GM18507 (cell line): ENCODE measurements at places on chromosomes 16 and 17.

GRCh38 chr16:49855822-49856671, at the start of gene ZNF423:
Gene ZNF423, minus strand, starts transcription at chr16:49856112. Its CDS starts 338 bp downstream, at chr16:49855774.
- no peak for DNase-seq

GRCh38 chr16:17203424-17203823, 267.3 kb downstream of the XYLT1 start:
- DNase-seq: no peak

GRCh38 chr17:17359271-17359670, 56.1 kb downstream of the NT5M start:
- no peak for DNase-seq

- DNase-seq: no peak
Measured at GRCh38 chr17:75695141-75695829, 26.0 kb upstream of the ITGB4 start.

- no peak for DNase-seq
Measured at GRCh38 chr16:10097271-10097670, 85.0 kb downstream of the GRIN2A start.

DNA sequence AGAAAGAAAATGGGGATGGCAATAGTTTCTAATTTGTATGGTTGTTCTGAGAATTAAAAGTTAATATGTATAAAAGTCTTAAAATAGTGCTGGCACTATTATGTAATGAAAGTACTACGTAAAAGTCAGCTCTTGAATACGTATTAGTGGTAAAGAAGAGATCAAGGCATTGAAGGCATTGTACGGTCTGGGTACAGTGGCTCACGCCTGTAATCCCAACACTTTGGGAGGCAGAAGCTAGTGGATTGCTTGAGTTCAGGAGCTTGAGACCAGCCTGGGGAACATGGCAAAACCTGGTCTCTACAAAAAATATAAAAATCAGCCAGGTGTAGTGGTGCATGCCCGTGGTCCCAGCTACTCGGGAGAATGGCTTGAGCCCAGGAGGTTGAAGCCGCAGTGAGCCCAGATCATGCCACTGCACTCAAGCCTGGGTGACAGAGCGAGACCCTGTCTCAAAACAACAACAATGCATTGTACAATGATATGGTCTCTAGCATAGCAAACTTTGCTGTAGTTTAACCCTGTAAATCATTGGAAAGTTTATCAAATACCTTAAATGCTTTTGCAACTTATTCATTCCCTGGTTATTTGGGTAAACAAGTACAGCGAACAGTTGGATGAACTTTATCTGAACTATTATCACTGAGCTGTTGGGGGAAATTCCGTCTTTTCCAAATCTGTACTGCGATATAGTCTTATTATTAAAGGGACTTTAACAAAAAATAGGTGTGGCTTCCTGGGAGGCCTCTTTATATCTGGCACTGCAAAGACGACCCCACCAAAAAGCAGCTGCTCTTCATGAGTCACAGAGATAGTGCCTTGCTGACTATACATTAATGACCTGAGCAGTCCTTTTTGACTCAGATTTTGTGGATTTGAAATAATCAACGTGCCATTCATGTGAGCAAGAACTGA, 73.6 kb downstream of the GPRC5B start:
- DNase-seq: no peak

- DNase-seq: no peak
Measured at GRCh38 chr16:27685807-27686206, 135.9 kb downstream of the KATNIP start.

DNA sequence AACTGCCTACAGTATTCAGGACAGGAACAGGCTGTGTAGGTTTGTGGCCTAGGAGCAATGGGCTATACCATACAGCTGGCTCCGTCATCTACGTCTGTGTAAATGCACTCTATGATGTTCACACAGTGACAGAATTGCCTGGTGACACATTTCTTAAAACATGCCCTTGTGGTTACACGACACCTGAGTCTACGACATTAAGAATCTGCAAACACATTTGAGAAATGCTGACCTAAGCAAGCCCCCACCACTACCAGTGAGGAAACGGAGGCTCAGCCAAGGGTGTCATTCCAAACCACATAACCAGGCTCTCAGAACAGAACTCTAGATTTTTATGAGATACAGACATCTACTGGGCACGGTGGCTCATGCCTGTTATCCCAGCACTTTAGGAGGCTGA, 23.5 kb downstream of the USP36 start:
- DNase-seq: no peak

DNA sequence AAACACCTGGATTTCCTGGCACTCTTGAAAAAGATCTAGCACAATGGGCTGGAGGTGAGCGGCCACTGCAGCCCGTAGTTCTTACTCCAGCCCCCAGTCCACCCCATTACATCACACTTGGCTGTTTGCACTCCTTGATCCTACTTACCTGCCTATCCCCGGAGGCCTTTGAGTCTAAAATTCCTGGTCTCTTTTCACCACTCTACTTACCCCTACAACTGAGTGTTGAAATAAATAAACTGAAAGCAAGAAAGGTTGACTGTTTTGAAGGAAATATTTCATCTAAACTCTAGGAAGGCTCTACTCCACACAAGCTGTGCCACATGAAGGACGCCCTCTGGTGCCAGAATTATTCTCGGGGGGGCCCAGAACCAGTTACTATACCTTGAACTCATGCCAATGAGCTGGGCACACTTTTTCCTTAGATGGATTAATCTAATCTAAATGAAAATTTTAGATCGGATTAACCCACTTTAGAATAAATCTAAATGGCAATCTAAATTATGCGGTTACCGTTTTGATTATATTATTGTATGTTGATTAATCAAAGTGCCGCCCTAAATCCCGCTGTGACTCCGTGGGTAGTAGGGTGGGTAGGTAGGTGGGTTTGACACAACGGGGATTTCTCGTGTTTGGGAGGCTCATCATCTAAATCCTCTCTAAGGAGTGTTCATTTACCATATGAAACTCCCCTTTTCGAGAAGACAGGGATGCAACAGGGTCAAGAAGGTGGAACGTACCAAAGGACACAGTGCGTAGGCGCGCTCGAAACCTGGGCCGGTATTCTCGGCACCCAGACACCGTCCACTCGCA, 651 bp upstream of the EIF1 start:
- no peak for DNase-seq

DNA sequence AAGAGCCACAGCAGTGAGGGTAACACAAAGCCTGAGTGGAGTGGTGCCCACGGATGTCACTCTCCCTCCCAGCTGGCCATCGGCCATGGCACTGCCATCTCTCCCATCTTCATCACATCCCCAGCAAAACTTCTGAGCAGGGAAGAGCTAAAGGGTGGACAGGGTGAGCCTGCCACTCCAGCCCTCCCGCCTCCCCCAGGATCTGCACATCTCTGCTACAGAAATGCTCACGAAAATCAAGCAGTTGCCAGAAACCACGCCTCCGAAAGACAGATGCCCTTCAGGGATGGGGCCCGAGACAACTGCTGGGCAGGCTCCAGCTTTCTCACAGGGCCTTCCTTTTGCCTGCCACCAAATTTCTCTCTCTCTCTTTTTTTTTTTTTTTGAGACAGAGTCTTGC, 3.6 kb downstream of the GRIN2C start:
- no peak for DNase-seq

GRCh38 chr16:70520612-70521297, 2.6 kb downstream of the COG4 start:
- DNase-seq: no peak

DNA sequence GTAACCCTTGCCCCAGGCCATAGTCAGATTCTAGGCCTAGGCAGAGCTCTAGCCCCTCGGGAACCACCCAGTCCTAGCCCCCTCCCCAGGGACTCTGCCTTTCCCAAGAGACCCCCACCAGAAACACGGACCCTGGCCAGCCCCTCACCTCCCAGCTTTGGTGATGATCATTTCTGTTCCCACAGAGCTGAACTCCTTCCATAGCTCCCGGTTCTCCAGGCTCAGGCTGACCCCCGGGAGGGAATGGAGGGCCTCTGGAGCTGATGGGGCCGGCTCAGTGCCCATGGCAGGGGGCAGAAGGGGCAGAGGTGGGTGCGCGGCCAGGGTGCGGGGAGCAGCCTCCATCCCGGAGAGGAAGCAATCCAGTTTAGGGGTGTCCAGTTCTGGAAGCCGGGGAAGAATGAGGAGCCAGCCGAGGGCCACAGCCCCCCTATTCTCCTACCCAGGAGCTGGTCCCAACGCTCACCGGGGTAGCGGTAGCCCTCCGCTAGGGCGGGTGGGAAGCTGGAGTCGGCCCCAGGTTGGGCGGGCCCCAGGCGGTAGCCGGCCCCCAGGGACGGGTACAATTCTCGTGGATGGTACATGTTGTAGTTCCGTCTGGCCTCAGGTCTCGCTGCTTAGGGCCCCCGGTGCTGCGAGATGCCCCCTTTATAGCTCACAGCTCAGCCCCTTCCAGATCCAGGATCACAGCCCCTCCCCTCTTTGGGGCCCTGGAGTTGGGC, 953 bp downstream of the TBX6 start:
- no peak for DNase-seq

- DNase-seq: no peak
Measured at GRCh38 chr17:72346306-72346705, 225.5 kb downstream of the SOX9 start.

DNA sequence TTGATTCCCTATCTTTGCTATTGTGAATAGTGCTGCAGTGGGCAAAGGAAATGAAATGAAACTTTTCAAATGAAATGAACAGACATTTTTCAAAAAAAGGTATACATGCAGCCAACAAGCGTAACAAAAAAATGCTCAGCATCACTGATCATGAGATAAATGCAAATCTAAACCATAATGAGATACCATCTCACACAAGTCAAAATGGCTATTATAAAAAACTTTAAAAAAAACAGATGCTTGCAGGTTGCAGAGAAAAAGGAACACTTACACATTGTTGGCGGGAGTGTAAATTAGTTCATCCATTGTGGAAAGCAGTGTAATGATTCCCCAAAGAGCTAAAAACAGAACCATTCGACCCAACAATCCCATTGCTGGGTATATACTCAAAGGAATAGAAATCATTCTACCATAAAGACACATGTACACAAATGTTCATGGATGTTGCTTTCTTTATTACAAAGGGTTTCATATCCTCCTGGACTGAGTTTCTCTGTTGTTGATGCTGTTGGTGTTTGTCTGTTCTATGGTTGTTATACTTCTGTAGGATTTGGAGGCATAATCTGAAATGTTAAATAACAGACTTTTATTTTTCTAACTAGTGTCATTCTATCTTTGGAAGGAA, 99.3 kb upstream of the SOX9 start:
- no peak for DNase-seq

- no peak for DNase-seq
Measured at GRCh38 chr17:41647038-41647813, 22.9 kb upstream of the KRT17 start.

- no peak for DNase-seq
Measured at GRCh38 chr16:49859125-49859811, 3.4 kb upstream of the ZNF423 start.

DNA sequence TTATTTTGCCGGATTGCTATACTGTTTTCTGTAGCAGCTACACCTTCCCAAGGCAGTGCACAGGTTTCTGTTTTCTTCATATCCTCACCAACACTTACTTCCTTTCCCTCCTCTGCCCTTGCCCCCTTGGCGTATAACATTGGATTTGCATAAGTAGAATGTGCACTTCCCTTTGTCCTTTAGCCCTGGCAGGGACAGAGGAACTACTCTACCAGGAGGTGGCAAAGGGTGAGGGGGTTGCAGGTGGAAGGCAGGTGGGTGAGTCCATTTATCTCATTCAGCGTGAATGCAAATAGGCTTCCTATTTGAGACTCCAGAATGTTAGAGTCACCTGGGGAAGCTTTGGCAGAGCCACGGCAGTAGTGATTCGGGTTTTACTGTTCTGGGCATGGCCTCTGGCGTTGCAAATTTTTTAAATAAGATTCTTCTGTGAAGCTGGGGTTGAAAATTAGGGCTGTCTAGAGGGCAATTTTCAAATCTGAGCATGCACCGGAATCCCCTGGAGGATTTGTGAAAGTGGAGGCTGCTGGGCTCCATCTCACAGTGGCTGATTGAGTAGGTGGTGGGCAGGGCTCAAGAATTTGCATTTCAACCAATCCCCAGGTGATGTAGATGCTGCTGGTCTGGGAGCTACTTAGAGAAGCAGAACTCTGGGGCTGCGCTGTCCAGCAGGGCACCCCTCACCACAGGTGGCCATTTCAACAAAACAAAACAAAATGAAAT, 84.7 kb downstream of the PLCG2 start:
- no peak for DNase-seq

DNA sequence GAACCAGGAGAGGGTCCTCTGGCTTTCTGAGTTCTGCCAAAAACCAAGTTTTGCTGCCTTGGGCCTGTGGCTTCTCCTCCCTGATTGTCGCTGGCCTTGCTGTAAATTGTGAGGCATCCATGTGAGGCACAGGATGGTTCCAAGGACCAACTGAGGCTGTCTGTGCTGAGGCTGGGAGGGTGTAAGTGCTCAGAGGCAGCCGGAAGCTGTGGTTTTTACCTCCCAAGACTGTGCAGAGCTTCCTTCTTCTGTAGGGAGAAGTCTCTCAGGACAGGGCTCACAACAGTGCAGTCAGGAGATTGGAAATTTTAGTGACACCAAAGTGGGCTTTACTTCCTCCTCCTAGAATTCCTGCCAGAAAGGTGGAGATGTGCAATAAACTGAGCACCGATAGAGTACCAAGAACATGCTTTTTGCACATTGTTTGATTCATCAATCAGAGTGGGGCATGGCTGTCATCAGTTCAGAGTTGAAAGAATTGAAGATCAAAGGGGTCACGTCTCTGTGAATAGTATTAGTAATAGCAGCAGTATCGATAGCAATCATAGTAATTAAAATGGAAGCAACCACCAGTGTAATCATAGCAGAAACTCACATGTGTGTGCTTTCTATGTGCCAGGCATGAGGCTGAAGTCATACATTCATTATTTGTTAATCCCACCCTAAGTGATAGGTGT, 467.1 kb downstream of the WWOX start:
- no peak for DNase-seq

DNA sequence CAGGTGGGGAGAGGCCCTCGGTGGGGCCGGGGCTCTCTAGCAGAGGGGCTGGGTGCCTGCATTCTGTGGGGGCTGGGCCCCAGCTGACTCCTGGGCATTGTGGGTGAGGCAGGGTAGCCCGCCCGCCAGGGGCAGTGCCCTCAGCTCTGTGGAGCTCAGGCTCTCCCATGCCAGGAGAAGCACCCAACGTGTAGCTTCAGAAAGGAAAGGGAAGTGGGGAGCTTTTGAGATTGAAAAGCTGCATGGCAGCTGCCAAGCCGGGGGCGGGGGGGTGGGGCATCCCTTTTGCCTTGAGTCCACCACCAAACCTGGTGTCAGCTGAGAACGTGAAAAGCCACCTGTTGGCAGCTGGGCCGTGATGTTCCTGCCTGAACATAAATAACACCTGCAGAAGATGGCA, 192.1 kb upstream of the CIBAR2 start:
- DNase-seq: no peak

- DNase-seq: no peak
Measured at GRCh38 chr16:3591991-3592390, 14.8 kb upstream of the NLRC3 start.

- DNase-seq: no peak
Measured at GRCh38 chr16:81004646-81005353, 1.9 kb downstream of the CMC2 start.
